ENCODE measurements at places on chromosomes 6 and 20.

GRCh38 chr6:20211941-20212391 lies 303 bp downstream of the MBOAT1 start:
- DNase-seq: peak; percentile 16

- DNase-seq: no peak
Observed at GRCh38 chr20:45258664-45259063, 4.3 kb upstream of the SLPI start.

DNA sequence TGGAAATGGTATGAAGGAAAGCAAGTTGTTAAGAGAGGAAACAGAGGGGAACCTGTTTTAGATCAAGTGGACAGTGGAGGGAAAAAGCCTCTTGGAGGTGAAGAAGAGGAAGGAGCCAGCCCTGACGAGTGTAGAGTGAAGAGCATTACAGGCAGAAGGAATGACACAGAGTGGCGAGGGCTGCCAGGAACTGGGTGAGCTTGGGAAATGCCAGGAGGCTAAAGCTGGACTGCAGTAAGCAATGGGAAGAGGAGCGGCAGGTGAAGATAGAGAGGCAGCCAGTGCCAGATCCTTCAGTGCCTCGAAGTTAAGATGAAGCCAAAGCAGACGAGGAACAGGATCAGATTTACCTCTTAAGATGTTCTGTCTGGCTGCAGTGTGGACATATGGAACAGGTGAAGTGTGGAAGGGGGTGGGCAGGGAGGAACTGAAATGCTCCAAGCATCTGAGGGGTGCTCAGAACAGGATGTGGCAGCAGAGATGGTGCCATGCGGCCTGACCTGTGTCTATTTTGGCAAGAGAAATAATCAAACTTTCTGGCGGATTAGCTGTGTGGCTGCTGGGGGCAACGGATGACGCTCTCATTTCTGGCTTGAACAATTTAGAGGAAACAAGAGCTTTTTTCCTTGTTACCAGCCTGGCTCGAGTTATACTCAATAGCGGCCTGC lies 748.4 kb downstream of the PTPRT start:
- no peak for DNase-seq

DNA sequence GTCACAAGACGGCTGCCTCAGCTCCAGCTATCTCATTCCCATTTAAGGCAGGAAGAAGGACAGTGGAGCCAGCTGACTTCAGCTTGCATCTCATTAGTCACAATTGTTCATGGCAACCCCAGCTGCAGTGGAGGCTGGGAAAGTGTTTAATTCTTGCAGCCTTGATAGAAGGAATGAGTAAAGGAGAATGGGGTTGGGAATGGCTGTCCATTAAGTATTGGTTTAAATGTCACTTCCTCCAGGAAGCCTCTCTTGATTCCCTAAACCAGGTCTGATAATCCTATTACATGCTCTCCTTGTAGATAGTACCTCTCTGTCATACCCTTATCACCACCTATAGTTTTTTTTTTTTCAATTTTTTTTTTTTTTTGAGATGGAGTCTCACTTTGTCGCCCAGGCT lies 166.4 kb downstream of the TFAP2C start:
- no peak for DNase-seq

DNA sequence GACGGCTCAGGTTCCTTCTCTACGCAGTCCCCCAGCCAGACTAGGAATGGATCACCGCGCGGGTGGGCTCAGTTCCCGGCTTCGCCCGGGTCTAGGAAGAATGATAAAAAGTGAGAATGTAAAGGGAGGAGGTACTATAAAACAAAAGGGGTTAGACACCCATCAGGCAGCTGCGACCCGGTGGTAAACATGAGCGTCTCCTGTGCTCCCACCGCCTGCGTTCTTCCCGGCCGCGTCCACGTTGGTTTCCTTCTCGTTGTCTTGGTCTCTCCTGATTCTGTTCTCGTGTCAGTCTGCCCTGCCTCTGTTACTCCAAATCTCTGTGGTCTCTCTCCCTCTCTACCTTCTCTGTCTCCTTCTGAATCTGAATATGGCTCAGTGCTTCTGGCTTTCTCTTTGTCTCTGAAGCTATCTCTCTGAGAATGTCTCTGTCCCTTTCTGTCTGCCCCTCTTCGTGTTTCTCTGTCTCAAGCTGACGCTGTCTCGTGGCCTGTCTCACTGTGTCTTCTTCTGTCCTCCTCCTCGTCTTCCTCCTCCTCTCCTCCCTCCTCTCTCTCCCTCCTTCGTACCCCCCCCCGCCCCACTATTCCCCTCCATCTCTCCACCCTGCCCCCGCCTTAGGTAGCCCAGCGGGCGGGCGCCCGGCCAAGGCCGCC lies 41.6 kb upstream of the FOXP4 start:
- no peak for DNase-seq

DNA sequence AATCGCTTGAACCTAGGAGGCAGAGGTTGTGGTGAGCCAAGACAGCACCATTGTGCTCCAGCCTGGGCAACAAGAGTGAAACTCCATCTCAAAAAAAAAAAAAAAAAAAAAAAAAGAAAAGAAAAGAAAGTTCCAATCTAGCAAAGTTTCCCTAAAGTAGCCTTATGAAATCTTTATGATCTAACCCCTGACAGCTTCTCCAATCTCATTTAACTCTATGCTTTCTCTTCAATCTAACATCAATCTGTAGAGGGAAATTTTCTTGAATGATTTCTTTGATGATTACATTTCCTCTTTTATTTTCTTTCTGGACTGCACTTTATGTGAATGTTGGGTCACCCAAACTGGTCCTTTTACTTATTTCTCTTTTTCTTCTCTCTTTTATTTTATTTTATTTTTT lies 2.2 kb upstream of the SLC18B1 start:
- no peak for DNase-seq

DNA sequence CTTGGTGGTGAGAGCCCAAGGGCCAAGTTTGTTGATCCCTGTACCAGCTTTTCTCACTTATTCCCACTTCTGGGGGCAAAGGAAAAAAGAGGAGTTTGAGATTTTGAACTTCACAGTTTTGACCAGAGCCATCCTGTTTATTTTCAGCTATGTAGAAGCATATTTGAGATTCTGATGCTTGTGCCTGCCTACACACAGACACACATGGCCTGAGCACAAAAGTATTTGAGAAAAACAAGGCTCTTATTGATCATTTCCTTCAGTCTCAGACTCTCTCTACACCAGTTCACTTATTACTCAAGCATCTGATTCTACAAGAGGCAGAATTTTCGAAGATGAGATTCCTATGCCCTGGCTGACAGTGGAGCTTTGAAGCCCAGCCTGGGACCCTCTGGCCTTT lies 100.7 kb downstream of the TCP11 start:
- no peak for DNase-seq

DNA sequence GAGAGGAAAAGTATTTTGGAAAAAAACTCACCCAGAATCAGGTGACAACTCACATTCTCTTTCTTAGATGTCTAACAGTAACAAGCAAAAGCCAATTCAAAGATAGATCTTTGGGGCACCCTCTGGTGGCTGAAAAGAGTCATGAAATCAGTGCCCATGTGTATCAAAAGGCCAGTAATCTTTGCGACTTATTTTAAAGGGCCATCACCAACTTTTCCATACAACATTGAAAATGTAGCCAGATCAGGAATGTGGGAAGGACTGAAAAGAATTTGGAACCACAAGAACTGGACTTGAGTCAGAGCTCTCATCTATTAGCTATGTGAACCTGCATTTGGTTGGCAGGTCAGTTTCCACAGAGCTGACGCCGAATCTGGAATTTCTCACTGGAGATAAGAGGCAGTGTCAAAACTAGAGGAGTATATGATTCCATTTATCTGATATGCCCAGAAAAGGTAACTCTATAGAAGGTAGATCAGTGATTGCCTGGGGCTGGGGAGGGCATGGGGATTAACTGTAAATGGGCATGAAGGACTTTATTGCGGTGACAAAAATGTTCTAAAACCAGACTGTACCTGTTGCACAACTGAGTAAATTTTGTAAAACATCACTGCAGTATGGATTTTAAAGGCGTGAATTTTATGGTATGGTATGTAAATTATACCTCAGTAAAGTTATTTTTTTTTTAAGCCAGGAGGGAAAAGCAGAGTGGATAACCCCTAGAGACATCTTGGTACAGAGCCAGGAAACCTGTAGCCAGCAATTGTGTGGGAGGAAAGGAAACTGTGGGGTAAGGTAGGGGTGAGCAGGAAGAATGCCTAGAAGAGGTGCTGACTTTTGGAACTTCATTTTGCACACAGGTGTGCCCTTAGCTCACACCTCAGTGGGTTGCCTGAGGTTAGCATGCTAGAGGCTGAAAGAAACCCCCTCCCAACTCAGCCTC lies 117.1 kb upstream of the ASF1A start:
- DNase-seq: peak; percentile 37
